ENCODE measurements at places on chromosomes 12 and 14.
A peak's percentile ranks its signal among the peaks of the same experiment; 100 is the strongest.

DNA sequence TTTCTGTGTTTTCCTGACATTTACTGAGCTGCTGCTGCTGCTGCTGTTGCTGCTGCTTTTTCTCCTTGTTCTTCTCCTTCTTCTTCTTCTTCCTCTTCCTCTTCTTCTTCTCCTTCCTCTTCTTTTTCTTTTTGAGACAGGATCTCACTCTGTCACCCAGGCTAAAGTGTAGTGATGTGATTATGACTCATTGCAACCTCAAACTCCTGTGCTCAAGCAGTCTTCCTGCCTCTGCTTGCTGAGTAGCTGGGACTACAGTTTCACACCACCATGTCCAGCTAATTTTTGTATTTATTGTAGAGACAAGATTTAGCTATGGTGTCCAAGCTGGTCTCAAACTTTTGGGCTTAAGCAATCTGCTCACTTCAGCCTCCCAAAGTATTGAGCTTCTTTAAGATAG is 95.8 kb downstream of the TMTC3 start:
- no peak for DNase-seq

DNA sequence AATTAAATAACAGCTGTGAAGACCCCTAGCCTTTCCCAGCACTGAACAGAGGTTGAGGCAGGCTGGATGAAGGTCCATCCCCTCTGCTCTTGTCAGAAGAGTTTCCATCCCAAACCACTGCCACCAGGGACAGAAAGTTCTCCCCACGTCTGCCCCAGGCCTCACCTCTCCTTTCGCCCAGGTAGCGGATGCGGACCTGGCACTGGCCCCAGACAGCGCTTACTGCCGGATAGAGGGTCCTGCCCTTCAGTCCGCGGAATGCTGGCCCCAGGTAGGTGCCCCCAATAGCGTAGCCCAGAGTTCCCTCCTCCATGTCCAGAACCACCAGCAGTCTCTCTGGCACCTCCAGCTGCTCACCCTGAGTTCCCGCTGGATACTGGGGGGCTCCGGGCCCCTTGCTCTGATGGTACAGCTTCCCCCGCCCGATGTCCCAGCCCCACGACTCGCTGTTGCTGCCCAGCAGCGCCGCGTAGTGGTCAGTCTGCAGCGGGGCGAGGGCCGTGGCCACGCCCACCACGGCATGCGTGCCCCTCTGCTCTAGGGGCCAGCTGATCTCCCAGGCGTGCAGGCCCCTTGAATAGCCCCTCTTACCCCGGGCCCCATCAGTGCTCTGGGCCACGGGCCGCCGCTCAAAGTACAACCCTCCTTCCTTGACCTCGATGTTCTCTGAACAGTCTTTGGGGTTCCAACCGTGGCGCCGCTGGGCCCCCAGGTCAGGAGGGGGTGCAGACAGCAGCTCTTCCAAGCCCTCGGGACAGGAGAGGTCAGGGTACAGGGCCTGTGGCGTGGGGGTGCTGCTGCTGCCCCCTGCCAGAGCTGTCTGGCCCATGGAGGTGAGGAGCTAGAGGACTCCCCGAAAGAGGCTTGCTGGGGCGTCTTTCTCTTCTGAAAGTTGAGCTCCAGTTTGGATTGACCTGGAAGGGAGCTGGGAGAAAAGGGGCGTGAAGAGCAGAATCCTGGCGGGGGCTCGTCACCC is 742 bp downstream of the SPSB2 start:
- peak; percentile 88 for DNase-seq

DNA sequence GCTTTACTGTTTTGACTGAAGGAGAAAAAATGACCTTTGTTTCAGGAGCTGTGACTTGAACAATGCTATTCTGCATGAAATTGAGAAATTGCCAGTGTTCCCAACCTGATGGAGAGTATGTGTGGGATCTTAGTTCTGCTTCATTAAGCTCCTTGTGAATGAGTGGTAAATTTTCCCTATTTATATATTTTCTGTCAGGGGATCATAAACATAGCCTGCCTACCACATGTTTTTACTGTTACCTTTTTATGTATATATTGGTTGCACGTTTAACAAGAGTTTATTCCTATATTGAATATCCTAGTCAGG is 271.7 kb downstream of the PDZRN4 start:
- DNase-seq: no peak

DNA sequence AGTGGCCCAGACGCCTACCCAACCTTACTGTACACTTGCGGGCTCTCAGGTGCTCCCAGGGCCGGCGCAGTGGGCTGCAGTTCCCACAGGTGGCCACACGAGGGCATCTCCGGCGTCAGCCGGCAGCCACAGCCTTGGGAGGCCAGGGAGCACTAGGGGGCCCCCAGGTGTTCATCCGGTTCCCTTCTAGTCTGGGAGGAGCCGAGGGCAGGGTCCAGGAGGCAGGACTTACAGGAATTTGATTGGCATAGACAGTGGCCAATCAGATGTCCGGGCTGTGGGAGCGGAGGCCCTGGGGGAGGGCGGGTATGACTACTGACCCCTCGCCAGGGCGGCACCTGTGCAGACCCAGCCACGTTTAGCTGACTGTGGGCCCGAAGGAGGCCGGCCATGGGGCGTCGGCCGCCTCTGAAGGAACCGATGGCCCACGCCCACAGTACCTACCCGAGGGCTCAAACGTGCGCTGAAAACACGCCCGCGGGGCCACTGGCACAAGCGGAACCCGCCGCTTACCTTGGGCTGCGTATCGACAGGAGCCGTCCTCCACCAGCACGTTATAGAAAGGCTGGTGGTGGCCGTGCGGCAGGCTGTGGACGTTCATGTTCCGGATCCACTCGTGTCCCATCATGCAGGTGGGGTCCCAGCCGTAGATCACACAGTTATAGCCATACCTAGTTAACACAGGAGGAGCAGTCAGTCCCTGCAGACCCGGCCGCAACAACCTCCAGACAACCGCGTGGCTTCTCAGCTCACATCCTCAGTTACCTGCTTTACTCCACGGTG is 34.8 kb downstream of the FBXO21 start:
- DNase-seq: peak; percentile 71

DNA sequence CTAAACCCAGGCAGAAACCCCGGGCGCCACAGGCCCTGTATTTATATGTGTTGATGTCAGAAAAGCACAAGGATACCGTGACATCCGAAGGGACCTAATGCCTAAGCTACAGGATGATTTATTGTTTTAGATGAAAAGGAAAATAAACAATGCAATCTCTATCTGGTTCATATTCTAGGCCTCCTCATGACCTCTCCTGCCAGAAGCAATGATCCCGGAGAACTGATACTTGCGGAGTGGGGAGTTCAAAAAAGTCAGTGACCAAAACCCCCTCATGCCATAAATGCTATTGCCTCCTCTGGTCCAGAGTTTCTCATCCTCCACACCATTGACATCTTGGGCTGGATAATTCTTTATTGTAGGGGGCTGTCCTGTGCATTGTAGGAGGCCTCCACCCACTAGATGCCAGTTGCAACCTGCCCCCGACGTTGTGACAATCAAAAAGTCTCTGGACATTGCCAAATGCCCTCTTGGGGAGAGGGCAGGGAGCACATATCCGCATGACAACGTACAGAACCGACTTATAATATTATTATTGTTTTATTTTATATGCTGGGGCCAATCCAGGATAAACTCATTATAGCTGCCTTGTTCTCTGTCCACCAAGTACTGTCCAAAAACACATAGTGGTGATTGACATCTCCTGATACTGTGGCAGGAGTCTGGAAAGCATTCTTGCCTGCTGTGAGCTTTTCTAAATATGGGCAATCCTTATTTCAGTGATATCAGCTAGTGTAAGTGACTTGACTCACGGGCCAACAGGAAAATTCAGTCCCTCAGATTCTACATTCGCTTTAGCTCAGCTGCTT is 1.1 kb upstream of the CSRP2 start:
- no peak for DNase-seq

GRCh38 chr14:96422992-96423391 is 31.1 kb downstream of the AK7 start:
- no peak for DNase-seq

DNA sequence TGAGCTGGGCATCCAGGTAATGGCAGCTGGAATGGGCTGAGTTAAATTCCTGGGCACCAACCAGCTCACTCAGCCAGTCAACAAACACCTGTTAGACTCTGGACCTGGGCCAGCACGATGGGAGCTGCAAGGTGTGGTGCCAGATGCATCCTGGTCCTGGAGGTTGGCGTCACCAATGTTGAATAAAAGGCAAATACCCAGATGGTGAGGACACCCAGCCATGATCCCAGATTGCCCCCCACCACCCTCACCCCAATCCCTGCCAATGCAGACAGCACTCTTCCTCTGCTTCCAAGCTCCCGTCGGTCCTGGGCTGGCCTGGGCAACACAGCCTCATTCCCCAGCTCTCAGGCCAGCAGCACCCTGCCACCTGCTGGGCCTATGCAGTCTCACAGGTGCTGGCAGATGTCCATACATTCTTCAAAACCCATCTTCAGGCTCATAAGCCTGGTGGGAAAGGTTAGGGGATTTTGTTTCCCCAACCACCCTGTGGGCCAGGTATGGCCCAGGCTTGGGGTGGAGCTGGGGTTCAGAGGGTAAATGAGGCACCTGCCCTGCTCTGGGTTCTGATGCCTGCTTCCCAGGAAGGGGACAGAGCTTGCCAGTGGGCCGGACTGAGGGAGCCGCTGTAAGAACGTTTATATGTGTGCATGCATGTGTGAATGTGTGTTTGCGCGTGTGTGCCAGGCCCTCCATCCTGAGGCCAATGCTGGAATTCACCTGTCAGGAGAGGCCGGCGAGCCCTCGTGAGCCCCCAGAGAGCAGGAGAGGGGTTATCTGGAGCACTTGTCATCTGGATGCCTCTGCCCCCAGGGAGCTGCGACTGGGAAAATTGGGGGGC is 58.0 kb downstream of the LGMN start:
- DNase-seq: no peak

DNA sequence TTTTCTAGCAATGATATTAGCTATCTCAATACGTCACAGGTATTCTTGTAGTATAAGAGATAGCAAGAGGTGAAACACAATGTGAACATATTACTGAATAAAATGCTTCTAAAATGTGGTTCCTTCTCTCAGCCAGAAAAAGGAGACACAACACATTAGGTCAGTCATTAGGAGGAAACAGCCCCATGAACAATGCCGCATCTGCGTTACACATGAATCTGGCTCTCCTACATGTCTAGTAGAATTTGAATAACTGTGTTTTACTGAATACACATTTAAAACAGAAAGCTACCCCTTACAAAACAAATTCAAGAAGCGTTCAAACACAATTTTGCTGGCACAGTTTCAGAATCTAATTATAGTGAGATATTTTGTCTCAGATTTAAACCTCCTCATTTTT is 51.6 kb downstream of the EFCAB11 start:
- DNase-seq: no peak

DNA sequence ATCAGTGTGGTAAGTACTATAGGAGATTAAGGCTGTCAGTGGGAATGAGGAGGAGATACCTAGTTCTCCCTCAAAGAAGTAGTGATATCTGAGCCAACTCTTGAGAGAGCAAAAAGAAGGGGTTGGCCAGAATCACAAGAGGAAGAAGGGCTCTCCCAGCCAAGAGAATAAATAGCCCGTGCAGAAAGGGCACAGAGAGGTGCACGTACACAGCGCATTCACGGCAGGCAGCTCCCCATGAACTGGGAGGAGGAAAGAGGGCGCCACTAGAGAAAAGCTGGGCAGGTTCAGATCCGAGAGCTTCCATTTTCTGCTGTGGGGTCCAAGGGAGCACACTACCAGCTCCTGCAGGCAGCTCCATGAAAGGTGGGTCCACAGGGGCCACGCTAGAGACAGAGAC is 59.9 kb downstream of the PPP2R5E start:
- no peak for DNase-seq

- no peak for DNase-seq
These were observed 650.3 kb upstream of the ALG10B start for GRCh38 chr12:37666069-37666781.

DNA sequence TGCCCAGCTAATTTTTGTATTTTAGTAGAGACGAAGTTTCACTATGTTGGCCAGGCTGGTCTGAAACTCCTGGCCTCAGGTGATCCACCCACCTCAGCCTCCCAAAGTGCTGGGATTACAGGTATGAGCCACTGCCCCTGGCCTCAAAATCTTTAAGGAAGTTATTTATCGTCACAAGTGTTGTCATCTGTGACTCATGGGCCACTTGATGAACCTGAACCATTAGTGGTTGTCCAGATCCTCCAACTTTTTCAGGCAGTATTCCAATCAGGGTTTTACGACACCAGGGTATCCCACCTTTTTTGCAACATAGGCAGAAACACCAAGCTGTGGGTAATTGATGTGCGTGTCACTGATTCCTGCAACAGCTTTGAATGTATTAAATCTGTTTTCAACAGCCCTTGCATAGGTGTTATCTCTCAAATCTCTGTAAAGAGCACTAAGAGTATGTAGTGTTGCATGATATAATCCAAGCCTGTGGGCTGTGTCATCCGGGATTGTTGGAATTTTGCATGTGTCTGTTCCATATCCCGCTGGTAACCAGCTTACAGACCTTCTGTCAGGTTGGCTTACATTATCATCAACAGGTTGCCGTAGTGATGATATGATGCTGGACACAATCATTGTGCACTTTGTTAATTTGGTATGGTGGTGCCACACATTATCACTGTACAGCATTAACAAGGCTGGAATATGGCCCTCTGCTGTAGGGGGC is 79.3 kb upstream of the SCN8A start:
- DNase-seq: no peak

GRCh38 chr14:87492561-87492960 is 500.4 kb downstream of the GALC start:
- no peak for DNase-seq
